ENCODE measurements at places on chromosomes 4 and X. TPM values are rescaled to one million over a fixed set of nuclear protein-coding genes. Genes with fewer than 3 reads are reported as not detected.

ADH7 gene
- not detected for total RNA-seq

SPANXC gene
- total RNA-seq, result not detected

MAGEA2 gene
- 0.22 TPM for total RNA-seq

TKTL2 gene
- not detected for total RNA-seq

HTR2C gene
- total RNA-seq, result 0.07 TPM

CCDC110 gene
- 3.1 TPM for total RNA-seq

SHISA3 gene
- total RNA-seq, result 0.40 TPM

IL1RAPL1 gene
- total RNA-seq, result 4.1 TPM

GABRG1 gene
- total RNA-seq, result not detected

AKAP4 gene
- total RNA-seq, result not detected

DGKK gene
- total RNA-seq, result 1.2 TPM

KIAA1210 gene
- total RNA-seq, result not detected
